ENCODE measurements at places on chromosomes 1 and 21. TPM values are rescaled to one million over a fixed set of nuclear protein-coding genes. Genes with fewer than 3 reads are reported as not detected.
A peak's percentile ranks its signal among the peaks of the same experiment; 100 is the strongest.

ANGPTL1 gene
- total RNA-seq, result not detected

SERBP1 gene
- 192 TPM for total RNA-seq

OR2L13 gene
- total RNA-seq, result not detected

SPSB1 gene
- total RNA-seq, result 12.8 TPM

DIO1 gene
- 7.1 TPM for total RNA-seq

HMCN1 gene
- total RNA-seq, result 0.49 TPM

NEGR1 gene
- total RNA-seq, result not detected

LCE1C gene
- total RNA-seq, result not detected

AVPR1B gene
- total RNA-seq, result not detected

SPRR5 gene
- not detected for total RNA-seq

GRCh38 chr21:31580866-31581276 lies 78.6 kb upstream of the SOD1 start:
- H3K4me3 ChIP-seq, result no peak overlapping the region
- no peaks in the 10 kb centered on the region for H3K4me1 ChIP-seq
- DNase-seq, result peak; percentile 69

DNA sequence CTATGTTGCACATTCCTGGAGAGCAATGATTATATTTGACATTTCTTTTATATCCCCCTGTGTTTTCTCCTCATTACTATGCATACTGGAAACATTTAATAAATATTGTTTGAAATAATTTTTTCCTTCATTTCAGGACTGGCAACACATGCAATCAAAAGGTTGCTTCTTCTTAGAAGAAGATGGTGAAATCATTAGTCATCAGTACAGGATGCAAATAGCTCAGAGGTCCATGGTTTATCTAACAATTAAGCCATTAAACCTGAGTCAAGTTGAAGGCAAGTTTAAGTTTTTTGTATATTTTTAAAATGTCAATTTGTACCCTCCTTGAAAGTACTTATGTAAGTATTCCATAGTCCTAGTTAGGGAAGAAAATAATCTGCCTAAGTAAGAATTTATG lies 22.5 kb downstream of the EFCAB7 start:
- H3K36me3 ChIP-seq, result no peaks in the 10 kb centered on the region
- no peak for DNase-seq
- no peak overlapping the region for H3K4me3 ChIP-seq
- H3K27ac ChIP-seq, result no peak overlapping the region
- H3K4me1 ChIP-seq, result no peaks in the 10 kb centered on the region

- no peaks in the 10 kb centered on the region for H3K27me3 ChIP-seq
- H3K4me3 ChIP-seq, result no peak overlapping the region
- no peaks in the 10 kb centered on the region for H3K4me1 ChIP-seq
- H3K36me3 ChIP-seq, result no peaks in the 10 kb centered on the region
Measured at GRCh38 chr21:44263221-44263760, 1.6 kb upstream of the DNMT3L start.

DNA sequence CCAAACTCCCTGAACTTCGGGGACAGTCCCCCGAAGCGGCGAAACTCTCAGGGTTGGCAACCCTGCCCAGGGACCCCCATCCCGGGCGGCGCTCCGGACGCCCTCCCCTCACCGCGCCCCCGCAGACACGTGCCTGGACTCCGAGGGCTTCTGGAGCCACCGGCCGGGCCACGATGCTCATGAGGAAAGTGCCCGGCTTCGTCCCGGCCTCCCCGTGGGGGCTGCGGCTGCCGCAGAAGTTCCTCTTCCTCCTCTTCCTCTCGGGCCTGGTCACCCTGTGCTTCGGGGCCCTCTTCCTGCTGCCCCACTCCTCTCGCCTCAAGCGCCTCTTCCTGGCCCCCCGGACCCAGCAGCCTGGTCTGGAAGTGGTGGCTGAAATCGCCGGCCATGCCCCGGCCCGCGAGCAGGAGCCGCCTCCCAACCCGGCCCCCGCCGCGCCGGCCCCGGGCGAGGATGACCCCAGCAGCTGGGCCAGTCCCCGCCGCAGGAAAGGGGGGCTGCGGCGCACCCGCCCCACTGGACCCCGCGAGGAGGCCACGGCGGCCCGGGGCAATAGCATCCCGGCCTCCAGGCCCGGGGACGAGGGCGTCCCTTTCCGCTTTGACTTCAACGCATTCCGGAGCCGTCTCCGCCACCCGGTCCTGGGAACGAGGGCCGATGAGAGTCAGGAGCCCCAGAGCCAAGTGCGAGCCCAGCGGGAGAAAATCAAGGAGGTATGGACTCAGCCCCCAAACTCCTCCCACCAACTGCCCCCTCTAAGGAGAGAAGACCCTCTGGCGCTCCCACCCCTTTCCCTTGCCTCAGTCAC lies 1.2 kb downstream of the MAN1C1 start:
- H3K4me3 ChIP-seq, result peak overlapping the region; percentile 44
- DNase-seq, result no peak
- H3K27ac ChIP-seq, result no peak overlapping the region

- H3K36me3 ChIP-seq, result no peaks in the 10 kb centered on the region
- no peak overlapping the region for H3K27ac ChIP-seq
- no peak overlapping the region for H3K4me3 ChIP-seq
- no peaks in the 10 kb centered on the region for H3K4me1 ChIP-seq
- no peaks in the 10 kb centered on the region for H3K27me3 ChIP-seq
Measured at GRCh38 chr1:81844477-81844876, 43.7 kb downstream of the ADGRL2 start.

DNA sequence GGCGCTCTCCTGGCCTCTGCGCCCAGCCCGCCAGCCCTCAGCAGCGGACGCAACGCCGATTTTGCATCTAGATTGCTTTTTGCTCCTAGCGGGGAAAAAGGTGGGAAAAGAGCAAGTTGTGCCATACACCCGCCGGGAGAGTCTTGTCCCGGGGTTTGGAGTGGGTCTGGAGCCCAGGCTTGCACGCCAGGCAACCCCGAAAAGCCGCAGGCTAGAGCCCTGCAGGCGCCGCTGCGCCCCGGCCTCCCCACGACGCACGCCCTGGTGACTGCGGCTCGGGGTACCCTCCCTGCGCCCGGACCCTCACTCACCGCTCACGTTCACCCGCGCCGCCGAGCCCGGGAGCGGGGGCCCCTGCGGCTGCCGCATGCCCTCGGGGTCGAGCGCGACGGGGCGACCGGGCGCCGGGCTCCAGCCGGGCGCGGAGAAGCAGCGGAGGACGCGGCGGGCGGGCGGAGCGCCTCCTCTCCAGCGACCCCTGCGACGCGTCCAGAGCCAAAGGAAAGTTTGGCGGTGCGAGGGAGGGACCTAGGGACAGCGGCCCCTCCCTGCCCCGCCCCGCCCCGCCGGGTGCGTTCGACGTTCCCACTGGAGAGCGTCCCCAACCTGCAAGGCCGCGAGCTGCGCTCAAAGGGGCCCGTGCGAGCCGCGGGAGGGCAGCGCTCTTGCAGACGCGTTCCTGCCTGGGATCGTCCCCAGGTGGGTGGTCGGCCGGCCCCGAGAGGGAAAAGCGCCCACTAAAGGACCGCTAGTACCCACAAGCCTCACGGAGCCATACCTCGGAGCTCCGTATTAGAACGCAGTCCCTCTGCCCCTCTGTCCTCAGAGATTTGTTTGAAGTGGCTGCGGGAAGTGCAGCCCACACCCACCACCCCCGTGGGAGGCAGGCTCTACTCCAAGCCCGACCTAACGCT lies at the start of gene LPAR3:
Gene LPAR3, minus strand, starts transcription at position 502 of the 914 bp plus-strand sequence. CDS start 27,086 bp downstream, outside the sequence.
- no peaks in the 10 kb centered on the region for H3K27me3 ChIP-seq
- no peak within 1 kb of the TSS for H3K27ac ChIP-seq
- no peaks in the 10 kb centered on the region for H3K36me3 ChIP-seq
- no peak for DNase-seq
- H3K4me3 ChIP-seq, result peak within 1 kb of the TSS; percentile 19

- H3K27me3 ChIP-seq, result no peaks in the 10 kb centered on the region
- DNase-seq, result no peak
- H3K27ac ChIP-seq, result no peak overlapping the region
- no peak overlapping the region for H3K4me3 ChIP-seq
- H3K36me3 ChIP-seq, result no peaks in the 10 kb centered on the region
- no peaks in the 10 kb centered on the region for H3K4me1 ChIP-seq
Measured at GRCh38 chr1:173015629-173016028, 35.1 kb downstream of the TNFSF18 start.

DNA sequence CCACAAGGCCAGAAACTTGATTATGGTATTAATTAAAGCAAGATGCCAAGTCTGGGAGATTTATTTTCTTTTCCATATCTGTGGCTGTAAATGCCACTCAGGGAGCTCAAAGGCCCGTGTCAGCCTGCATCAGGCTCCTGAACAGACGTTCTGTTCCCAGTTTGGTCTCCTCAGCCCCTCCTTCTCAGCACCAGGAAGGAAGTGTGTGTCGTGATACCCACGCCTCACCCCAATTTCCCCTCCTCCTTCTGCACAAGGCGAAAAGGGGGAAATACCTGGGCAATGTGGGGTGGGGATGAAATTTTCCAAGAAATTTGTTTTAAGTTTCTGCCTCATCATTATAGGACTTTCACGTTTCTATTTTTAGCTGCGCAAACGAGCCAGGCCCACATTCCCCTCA lies 112.0 kb downstream of the SYF2 start:
- no peaks in the 10 kb centered on the region for H3K36me3 ChIP-seq
- H3K4me3 ChIP-seq, result no peak overlapping the region
- no peak overlapping the region for H3K27ac ChIP-seq
- no peak for DNase-seq

DNA sequence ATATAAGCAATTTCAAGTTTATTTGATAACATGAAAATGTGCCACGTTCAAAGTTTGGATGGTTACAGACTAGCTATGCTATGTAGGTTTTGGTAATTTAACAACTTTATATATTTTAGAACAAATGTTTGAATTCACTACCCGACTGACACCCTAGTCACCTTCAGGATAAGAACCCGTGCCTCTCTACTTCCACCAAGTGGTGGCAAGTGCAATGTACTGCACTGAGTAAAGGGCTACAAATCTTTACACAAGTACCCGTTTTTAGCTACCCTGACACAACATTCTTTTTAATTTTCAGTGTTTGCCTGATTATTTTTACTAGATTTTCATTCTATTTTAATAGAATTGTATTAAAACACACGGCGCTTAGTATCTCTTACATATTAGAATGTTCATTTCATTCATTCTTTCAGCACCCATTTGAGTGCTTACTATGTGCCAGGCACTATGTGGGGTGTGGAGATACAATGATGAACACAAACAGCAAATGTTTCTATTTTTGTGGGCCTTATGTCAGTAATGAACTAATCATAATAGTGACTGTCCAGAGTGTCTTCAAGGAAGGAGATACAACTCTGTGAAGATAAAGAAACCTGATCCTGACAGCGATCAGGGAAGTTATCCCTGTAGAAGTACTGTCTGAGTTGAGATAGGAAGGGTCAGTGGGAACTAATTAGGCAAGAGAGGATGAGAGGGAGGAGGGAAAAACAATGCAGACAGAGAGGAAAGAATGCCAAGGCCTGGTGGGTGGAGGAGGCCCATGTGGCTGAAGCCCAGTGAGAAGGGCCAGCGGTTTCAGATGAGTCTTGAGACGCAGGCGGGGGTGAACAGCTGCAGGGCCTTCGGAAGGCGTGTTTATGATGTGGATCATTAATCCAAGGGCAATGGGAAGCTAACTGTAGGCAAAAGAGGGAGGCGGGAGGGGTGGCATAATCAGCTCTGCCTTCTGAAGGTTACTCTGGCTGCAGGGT lies 3.8 kb downstream of the LCA5L start:
- H3K27ac ChIP-seq, result no peak overlapping the region
- no peak overlapping the region for H3K4me3 ChIP-seq
- H3K27me3 ChIP-seq, result no peaks in the 10 kb centered on the region
- peak; percentile 42 for DNase-seq
- no peaks in the 10 kb centered on the region for H3K36me3 ChIP-seq

DNA sequence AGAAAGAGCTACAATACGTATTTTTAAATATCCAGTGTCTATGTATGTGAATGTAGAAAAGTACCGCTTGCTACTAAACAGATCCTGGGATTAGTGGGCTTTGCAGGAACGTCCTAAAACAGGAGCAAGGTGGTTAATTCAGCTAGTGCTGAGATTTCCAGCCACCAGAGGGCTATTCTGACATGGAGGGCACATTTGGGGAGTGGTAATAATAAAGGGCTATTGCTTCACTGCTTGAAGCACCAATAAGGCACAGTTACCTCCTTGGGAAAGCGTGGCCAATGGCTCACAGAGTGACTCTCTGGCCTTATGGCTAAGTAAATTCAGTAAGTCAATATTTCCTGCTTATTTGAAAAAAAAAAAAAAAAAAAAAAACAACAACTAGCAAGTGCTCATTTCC lies 152.4 kb downstream of the GABPA start:
- DNase-seq, result no peak
- H3K4me1 ChIP-seq, result no peaks in the 10 kb centered on the region
- H3K27me3 ChIP-seq, result no peaks in the 10 kb centered on the region
- no peak overlapping the region for H3K27ac ChIP-seq
- H3K4me3 ChIP-seq, result no peak overlapping the region
- peaks cover 2% of the 10 kb centered on the region for H3K36me3 ChIP-seq

DNA sequence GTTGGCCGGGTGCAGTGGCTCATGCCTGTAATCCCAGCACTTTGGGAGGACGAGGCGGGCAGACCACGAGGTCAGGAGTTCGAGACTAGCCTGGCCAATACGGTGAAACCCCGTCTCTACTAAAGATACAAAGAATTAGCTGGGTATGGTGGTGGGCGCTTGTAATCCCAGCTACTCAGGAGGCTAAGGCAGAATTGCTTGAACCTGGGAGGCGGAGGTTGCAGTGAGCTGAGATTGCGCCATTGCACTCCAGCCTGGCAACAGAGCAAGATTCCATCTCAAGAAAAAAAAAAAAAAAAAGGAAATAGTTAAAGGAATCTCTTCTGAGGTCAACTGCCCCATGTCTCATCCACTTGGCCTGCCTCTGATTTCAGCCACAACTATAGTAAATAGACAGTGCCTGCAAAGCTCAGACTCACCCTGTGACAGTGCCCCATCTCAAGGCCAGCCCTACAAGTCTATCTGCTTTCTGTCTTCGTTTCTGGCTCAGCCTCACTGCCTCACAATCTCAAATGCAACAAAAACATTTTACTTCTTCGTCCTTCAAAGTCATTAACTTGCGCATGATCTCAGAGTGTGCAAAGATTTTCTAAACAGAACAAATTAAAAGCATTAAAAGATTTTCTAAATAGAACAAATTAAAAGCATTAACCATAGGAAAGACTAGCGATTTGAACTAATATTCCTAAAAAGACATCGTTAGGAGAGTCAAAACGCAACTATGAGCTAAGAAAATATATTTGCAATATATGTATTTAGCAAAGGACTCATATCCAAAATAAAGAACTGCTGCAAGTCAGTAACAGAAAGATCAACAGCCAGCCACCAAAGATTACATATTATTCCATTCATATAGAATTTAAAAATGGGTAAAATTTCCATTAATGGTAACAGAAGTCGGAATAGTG lies 65.0 kb upstream of the PRDX6 start:
- H3K4me3 ChIP-seq, result no peak overlapping the region
- H3K27ac ChIP-seq, result no peak overlapping the region
- DNase-seq, result no peak
- H3K4me1 ChIP-seq, result no peaks in the 10 kb centered on the region
- peaks cover 1% of the 10 kb centered on the region for H3K36me3 ChIP-seq

GRCh38 chr1:64470665-64471217 lies 812 bp downstream of the CACHD1 start:
- H3K27me3 ChIP-seq, result no peaks in the 10 kb centered on the region
- peak overlapping the region; percentile 91 for H3K27ac ChIP-seq
- peak overlapping the region; percentile 69 for H3K4me3 ChIP-seq
- H3K4me1 ChIP-seq, result no peaks in the 10 kb centered on the region

- no peak overlapping the region for H3K4me3 ChIP-seq
- no peak for DNase-seq
- H3K27me3 ChIP-seq, result no peaks in the 10 kb centered on the region
- H3K4me1 ChIP-seq, result no peaks in the 10 kb centered on the region
Measured at GRCh38 chr1:59391212-59392179, 94.6 kb downstream of the FGGY start.
